Transverse colon (tissue), 4 donors: ENCODE measurements at places on chromosomes 6 and 20. TPM values are rescaled to one million over a fixed set of nuclear protein-coding genes. Genes with fewer than 3 reads are reported as not detected.
A peak's percentile ranks its signal among the peaks of the same experiment; 100 is the strongest.

Gene TMEM200A
- 19.5 TPM for total RNA-seq

Gene GUCA1A
- not detected for total RNA-seq

Gene COL20A1
- total RNA-seq, result not detected

Gene TMC2
- total RNA-seq, result not detected

Gene ARMC2
- 7.5 TPM for total RNA-seq

Gene ARMC12
- 1.5 TPM for total RNA-seq

Gene SLC52A3
- 7.2 TPM for total RNA-seq

Gene HMGCLL1
- total RNA-seq, result not detected

Gene C20orf202
- total RNA-seq, result 0.32 TPM

DNA sequence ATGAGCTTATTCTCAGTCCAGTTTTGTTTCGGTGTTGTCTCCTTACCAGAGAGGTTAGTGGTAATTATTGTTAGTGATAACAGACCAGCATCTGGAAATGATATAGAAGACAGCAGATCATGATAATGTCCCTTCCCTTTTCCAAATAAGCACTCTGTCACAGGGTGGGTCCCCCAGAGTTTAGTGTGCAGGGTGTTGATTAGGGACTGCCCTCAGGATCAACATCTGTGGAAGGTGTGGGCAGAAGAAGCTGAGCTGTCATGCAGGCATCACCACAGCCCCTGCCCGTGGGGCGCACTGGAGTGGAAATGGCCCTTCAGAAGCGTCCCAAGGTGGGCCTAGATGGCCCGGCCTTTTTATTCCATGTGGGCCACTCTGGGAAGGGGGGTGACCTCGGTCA is 67.6 kb upstream of the DTNBP1 start:
- H3K27ac ChIP-seq, result no peak overlapping the region
- no peaks in the 10 kb centered on the region for H3K27me3 ChIP-seq
- no peak for DNase-seq
- H3K36me3 ChIP-seq, result no peaks in the 10 kb centered on the region
- H3K4me1 ChIP-seq, result no peaks in the 10 kb centered on the region

DNA sequence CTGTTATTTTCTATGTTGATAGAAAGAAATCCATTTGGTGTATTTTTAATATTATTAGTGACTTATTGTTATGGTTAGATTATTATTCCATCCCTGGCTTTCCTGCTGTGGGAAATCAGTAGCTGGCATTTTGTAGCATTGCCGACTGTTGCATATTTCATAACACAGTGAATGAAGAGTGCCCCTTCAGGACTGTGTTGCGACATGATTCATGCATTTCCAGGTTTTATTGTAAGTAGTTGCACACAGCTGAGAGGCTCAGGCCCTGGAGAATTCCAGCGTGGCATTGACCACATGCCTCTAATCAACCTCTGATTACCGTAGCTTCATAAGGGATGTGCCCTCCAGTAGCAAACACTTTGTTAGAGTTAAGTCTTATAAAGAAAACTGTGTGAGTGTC is 263.9 kb downstream of the FARS2 start:
- H3K36me3 ChIP-seq, result no peaks in the 10 kb centered on the region
- H3K4me3 ChIP-seq, result no peak overlapping the region
- H3K27me3 ChIP-seq, result no peaks in the 10 kb centered on the region
- no peak for DNase-seq
- H3K4me1 ChIP-seq, result no peaks in the 10 kb centered on the region

- H3K4me3 ChIP-seq, result peak overlapping the region; percentile 46
- H3K36me3 ChIP-seq, result no peaks in the 10 kb centered on the region
Observed at GRCh38 chr6:148747145-148747470, 278 bp downstream of the UST start.

DNA sequence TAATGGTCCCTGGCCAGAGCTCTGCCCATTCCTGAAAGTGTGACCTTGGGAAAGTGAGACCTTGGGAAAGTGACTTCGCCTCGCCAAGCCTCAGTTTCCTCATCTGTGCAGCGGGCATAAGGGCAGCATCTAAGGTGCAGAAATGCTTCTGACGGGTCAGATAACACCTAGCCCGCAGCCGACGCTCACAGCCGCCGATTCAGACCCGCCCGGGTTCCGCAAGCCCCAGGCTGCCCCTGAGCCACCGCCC is 486 bp downstream of the FKBP1A start:
- H3K27ac ChIP-seq, result peak overlapping the region; percentile 92
- no peaks in the 10 kb centered on the region for H3K36me3 ChIP-seq
- H3K27me3 ChIP-seq, result no peaks in the 10 kb centered on the region

DNA sequence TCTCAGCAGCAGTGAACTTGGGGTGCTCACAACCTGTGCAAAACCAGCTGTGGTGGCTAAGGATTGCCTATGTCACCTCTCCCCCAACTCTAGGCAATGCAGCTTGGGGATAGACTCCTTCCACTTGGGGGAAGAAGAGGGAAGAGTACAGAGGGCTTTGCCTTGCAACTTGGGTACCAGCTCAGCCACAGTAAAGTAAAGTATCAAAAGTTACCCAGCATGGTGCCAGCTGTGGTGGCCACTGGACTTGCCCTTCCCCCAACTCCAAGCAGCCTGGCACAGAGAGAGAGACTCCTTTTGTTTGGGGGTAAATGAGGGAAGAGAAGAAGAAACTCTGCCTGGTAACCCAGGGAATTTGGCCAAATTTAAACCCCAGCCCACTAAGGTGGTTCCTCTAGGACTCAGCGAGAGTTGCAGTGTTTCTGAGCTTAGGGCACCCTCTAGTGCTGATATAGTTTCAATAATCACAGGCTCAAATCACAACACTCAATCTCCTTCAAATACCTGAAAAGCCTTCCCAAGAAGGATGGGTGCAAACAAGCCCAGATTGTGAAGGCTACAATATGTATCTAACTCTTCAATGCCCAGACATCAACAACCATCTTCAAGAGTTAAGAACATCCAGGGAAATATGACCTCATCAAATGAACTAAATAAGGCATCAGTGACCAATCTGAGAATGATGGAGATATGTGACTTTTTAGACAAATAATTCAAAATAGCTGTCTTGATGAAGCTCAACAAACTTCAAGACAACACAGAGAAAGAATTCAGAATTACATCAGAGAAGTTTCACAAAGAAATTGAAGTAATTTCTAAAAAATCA is 7.6 kb upstream of the DEFB129 start:
- H3K27ac ChIP-seq, result no peak overlapping the region
- no peaks in the 10 kb centered on the region for H3K36me3 ChIP-seq
- H3K4me3 ChIP-seq, result no peak overlapping the region
- DNase-seq, result no peak
- H3K27me3 ChIP-seq, result peaks cover 51% of the 10 kb centered on the region
- no peaks in the 10 kb centered on the region for H3K4me1 ChIP-seq

DNA sequence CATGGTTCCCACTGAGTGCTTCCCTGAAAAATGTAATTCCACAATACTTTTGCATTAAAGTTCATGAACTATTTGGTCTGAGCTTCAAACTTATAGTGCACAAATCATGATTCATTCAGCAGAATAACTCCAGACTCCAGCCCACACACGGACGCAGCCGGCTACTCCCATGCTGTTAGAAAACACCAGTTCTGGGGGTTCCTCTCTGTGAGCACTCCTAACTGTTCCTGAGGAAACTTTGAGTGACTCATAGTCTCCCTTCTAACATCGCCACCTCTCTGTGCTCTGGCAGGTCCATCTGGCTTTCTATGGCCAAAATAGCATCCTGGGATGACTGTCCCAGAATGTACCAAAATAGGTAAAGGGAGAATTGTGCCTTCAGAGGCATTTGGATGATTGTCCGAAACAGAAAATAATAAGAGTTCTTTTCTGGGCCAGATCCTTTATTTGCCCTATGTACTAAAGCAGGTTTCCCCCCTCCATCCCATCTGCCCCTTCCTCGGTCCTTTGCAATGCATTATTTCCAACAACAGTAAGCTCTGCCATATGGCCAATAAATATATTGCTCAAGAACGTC is 32.3 kb upstream of the LY86 start:
- no peaks in the 10 kb centered on the region for H3K4me1 ChIP-seq
- H3K27me3 ChIP-seq, result no peaks in the 10 kb centered on the region
- H3K27ac ChIP-seq, result no peak overlapping the region

GRCh38 chr6:148969603-148970061 is 222.8 kb downstream of the UST start:
- no peaks in the 10 kb centered on the region for H3K4me1 ChIP-seq
- peak overlapping the region; percentile 32 for H3K27ac ChIP-seq

GRCh38 chr6:25014369-25014768 is 78.6 kb upstream of the RIPOR2 start:
- no peaks in the 10 kb centered on the region for H3K27me3 ChIP-seq
- no peaks in the 10 kb centered on the region for H3K4me1 ChIP-seq
- no peak overlapping the region for H3K4me3 ChIP-seq
- H3K36me3 ChIP-seq, result no peaks in the 10 kb centered on the region

DNA sequence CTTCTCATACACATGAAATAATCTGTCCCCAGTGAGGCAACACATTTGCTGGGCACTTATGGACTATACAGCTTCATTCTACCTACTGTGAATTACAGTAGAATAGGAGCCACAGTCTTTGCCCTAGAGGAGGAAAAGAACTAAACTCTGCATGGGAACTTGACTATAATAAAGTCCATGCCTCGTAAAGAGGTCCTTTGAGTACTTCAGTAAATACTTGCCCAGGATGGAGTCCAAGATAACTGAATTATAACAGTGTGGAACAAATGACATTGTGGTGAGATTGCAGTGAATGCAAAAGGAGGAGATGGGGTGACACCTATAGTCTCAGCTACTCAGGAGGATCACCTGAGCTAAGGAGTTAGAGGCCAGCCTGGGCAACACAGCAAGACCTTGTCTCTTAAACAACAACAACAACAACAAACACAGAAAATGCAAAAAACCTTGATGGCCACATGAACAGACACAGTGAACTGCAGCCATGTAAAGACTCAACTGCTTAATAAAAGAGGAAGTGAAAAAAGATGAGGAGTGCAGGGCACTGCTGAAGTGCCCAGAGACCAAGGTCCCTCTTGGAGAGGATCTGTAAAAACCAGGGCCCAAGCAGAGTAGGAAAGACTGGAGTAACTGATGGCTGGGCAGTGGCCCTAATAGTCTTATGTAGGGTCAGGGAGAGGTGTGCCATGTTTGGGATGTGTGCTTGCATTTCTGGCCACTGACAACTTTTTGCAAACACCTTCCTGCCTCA is 3.7 kb downstream of the MRPS18A start:
- H3K4me1 ChIP-seq, result peaks cover 56% of the 10 kb centered on the region
- no peak overlapping the region for H3K4me3 ChIP-seq
- DNase-seq, result no peak

GRCh38 chr6:85388531-85388930 is 61.4 kb upstream of the NT5E start:
- no peak overlapping the region for H3K27ac ChIP-seq
- H3K36me3 ChIP-seq, result no peaks in the 10 kb centered on the region
- DNase-seq, result no peak
- no peaks in the 10 kb centered on the region for H3K27me3 ChIP-seq
- H3K4me1 ChIP-seq, result no peaks in the 10 kb centered on the region

DNA sequence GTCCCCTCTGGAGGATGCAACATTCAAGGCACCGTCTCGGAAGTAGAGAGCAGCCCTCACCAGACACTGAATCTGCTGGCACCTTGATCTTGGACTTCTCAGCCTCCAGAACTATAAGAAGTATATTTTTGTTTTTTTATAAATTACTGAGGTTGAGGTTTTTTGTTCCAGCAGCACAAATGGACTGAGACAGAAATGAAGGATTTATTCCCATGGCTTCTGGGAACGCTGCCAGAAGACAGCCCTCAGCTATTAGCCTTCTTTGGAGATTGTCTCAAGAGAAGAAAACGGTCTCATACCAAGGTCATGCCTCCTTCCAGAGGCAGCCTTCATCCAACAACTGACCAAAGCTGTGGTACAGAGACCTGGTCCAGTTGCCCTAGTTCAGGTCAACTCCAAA is 85.4 kb downstream of the CHMP4B start:
- no peaks in the 10 kb centered on the region for H3K4me1 ChIP-seq
- DNase-seq, result no peak
- H3K27me3 ChIP-seq, result no peaks in the 10 kb centered on the region
- H3K4me3 ChIP-seq, result no peak overlapping the region

- no peak overlapping the region for H3K4me3 ChIP-seq
- H3K4me1 ChIP-seq, result no peaks in the 10 kb centered on the region
- no peak overlapping the region for H3K27ac ChIP-seq
- H3K27me3 ChIP-seq, result peaks cover 41% of the 10 kb centered on the region
Observed at GRCh38 chr6:40585651-40586269, 1.4 kb downstream of the LRFN2 start.

DNA sequence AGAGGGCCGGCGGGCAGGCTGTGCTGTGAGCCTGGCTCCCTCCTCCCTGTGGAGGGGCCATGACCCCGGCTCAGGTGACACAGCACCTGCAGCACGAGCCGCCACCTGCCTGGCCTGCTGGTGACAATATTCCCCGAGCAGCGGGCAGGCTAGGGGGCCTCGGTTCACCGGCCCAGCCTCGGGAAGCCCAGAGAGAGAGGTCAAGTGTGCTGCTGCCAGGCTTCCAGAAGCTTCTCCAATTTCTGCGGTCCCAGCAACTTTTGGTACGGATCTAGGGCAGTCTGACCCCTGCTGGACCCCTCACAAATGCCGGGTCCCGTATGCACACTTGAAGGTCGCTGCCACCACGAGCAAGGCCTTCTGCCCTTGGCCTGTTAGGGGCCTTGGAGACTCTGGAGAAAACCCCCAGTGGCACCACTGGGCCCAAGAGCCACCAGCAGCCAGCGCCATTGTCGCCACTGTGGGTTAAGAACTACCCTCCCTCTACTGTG is 38.6 kb upstream of the NOL4L start:
- no peak overlapping the region for H3K27ac ChIP-seq
- no peaks in the 10 kb centered on the region for H3K36me3 ChIP-seq
- no peak for DNase-seq
- peaks cover 20% of the 10 kb centered on the region for H3K27me3 ChIP-seq
- peaks cover 8% of the 10 kb centered on the region for H3K4me1 ChIP-seq
- H3K4me3 ChIP-seq, result no peak overlapping the region

GRCh38 chr6:38554700-38555413 is 84.9 kb downstream of the BTBD9 start:
- H3K27me3 ChIP-seq, result no peaks in the 10 kb centered on the region
- no peaks in the 10 kb centered on the region for H3K36me3 ChIP-seq
- H3K27ac ChIP-seq, result no peak overlapping the region
- H3K4me1 ChIP-seq, result no peaks in the 10 kb centered on the region
- DNase-seq, result no peak

DNA sequence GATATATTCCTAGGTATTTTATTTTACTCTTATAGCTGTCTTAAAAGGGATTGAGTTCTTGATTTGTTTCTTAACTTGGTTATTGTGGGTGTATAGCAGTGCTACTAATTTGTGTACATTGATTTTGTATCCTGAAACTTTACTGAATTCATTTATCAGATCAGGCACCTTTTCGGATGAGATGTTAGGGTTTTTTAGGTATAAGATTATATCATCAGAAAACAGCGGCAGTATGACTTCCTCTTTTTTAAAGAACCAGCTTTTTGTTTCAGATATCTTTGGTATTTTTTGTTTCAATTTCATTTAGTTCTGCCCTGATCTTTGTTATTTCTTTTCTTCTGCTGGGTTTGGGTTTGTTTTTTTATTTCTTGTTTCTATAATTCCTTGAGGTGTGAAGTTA is 382.4 kb upstream of the ADGRB3 start:
- no peak for DNase-seq
- H3K36me3 ChIP-seq, result no peaks in the 10 kb centered on the region
- no peaks in the 10 kb centered on the region for H3K4me1 ChIP-seq
- no peak overlapping the region for H3K27ac ChIP-seq
- H3K4me3 ChIP-seq, result no peak overlapping the region
